ENCODE measurements at places on chromosomes 1 and 21. TPM values are rescaled to one million over a fixed set of nuclear protein-coding genes. Genes with fewer than 3 reads are reported as not detected.

Gene CDA
- 0.53 TPM for total RNA-seq

Gene VWA5B1
- 0.58 TPM for total RNA-seq

Gene COL9A2
- 8.7 TPM for total RNA-seq

Gene S100A9
- total RNA-seq, result 77.5 TPM

Gene CNTN2
- 2.1 TPM for total RNA-seq

Gene WLS
- 98.7 TPM for total RNA-seq

Gene COP1
- total RNA-seq, result 88.2 TPM

- no peak for DNase-seq
Observed at GRCh38 chr1:201310251-201310985, 27.1 kb downstream of the PKP1 start.

DNA sequence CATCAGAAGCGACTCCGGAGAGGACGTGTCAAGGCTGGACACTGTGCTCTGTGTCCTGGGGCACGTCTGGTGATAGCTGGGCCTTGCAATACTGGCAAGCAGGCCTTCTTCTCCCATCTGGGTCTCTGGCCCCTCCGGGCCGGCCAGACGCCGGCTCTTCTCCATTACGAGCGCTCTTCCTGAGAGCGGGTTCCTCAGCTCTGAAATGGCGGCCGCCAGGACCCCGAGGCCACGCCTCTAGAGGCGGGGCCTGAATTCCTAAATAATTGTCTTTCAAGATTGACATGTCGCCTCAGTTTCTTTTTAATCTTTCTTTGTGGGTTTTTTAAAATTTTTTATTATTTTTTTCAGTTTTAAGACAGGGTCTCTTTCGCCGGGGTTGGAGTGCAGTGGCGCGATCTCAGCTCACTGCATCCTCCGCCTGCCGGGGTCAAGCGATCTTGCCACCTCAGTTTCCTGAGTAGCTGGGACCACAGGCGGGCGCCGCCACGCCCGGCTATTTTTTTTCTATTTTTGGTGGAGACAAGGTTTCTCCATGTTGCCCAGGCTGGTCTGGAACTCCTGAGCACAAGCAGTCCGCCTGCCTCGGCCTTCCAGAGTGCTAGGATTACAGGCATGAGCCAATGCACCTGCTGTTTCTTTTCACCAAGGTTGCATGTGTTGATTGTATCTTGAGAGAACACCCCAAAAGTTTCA lies 9.2 kb downstream of the RNF2 start:
- no peak for DNase-seq

- DNase-seq, result no peak
Observed at GRCh38 chr1:170929412-170929834, 5.9 kb upstream of the MROH9 start.

DNA sequence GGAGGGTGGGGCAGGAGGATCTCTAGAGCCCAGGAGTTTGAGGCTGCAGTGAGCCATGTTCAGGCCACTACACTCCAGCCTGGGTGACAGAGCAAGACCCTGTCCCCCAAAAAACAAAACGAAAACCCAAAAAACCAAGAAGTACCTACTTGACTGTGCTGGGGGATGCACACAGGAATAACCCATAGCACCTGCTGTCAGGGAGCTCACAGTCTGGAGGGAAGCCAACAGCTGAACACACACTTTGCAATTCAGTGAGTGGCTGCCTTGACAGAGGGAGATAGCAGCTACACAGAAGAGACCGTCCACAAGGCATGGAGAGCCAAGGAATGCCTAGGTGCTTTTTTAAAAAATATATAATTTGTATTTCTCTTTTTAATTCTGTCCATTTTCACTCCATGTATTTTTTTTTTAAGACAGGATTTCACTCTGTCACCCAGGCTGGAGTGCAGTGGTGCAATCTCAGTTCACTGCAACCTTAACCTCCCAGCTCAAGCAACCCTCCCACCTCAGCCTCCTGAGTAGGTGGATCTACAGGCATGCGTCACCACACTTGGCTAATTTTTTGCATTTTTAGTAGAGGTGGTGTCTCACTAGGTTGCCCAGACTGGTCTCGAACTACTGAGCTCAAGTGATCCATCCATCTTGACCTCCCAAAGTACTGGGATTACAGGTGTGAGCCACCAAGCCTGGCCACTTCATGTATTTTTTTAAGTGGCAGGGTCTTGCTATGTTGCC lies 68.7 kb downstream of the NID1 start:
- no peak for DNase-seq

DNA sequence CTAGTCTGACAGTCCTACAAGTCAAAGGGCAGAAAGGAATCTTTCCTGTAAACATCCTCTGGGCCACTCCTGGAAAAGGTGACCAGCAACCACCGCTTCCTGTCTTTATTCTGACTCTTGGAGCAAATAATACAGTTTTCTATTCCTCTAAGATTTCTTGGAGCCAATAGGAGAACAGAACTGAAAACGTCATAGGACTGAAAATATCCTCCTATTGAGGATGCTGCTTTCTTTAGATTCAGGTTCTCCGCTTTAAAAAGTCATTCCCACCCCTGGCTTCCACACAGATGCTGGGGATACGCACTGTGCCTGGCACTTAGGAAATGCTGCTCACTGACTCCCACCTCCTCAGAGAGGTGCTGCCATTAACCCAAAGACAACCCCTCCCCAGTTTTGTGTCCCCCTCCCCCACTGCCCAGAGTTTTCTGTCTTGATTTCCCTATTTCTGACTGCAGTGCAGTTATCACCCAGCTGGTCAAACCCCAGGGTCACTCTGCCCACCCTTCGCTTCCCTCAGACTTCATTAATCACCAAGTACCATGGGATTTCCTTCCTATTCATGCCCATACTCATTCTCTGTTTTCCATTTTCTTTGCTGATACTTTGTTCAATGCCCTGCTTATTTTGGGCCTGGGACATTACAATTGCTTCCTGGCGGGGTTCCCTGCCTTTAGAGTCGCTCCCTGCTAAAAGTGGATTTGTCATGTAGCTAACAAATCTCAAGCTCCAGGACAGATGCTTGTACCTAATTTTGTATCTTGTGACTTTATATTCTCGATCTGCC lies 82.1 kb upstream of the ARHGAP29 start:
- DNase-seq, result no peak

- DNase-seq, result no peak
Observed at GRCh38 chr21:46316708-46317324, 6.9 kb downstream of the C21orf58 start.

DNA sequence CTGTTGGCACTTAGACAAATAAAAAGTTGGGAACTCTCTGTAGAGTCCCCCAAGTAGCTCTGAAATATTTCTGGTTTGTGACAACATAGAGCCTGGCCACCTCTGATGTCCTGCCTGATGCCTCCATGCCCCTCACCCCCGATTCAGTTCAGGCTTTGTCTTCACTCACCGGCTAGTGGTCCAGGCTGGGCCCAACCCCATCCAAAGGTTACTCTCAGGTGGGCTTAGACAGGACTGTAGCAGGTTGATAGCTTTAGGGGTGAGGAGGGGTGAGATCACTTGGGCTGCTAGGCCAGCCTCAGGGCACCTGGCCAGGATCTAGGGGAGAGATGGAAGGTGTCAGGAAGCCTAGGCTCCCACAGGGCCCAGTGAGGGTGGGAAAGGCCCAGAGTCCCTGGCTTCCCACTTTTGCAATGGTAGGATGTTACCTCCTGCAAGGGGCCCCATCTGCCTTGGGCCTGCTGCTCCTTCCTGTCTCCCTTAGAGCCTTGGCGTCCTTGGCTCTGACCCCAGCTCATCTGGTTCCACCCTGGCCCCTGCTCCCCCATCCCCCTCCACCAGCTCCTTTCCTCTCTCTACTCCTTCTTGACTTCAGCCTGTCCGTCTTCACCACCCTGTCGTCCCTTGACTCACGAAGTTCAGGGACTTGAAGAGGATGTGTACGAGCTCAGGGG lies 6.7 kb downstream of the EPS8L3 start:
- DNase-seq, result no peak

- DNase-seq, result no peak
Observed at GRCh38 chr1:40799351-40799867, 15.8 kb downstream of the KCNQ4 start.

DNA sequence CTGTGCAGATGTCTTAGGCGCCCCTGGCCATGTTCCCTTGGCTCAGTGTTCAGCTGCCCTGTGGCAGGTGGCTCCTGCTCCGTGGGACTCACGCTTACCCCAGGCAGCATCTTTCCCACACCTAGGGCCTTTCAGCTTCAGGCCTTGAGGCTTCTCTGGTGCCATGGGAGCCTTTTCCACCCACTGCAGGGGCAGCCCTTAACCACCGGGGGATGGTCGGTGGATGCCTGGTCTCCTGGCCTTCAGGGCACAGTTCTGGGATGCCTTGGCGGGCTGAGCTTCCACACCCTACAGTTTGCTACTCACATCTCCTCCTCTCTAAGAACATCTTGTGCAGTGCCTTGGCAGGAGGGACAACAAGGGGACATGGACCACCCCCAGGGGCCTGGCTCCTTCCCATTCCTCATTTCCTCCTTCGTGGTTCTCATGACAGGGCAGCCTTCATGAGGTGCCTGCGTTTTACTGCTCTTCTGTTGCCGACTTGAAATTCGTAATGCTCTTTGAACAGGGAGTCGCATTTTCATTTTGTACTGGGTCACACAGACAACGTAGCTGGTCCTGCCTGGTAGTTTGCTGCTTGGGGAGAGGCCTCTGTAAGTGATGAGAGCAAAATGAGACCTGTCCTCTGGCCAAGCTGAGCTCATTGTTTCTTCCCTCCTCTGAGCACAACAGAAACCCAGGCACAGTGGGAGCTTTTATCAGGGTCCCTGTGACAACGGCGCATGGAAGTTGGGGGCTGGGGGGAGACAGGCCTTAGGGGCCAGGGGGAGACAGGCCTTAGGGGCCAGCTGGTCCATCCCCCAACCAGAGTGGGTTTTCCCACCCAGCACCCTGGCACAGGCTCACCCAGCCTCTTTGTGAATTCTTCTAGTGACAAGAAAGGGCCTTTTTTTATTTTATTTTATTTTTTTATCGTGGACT lies 62.0 kb upstream of the NEK2 start:
- DNase-seq, result no peak

DNA sequence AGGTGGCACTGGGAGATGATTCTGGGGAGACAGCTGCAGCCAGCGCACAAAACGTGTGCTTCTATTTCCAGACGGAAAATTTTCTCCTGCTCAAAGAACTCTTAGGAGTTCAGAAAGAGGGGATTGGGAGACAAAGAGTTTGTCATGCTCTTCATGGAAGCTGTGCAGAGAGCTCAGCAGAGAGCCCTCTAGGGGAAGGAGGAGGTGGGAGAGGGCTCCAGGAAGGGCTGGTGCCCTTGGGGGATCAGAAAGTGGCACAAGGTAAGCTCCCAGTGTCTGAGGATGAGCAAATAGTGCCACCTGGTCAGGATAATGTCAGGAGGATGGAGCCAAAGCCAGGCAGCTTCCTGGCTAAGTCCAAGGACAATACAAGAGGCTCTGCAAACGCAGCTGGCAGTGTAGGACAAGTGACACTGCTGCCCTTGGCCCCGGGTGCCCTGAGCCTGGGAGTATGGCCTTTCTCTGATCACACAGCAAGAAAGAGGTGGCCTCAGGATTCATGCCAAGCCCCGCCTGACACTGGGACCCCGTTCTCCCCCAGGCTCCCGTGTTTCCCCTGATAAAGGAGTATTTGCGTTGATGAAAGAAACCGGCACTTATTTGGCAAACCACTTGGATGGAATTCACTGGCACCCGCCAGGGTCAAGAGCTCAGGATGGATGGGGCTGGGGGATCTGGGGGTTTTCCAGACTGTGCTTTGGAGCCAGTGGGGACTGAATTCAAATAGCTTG lies 254.0 kb downstream of the PTPRU start:
- no peak for DNase-seq

DNA sequence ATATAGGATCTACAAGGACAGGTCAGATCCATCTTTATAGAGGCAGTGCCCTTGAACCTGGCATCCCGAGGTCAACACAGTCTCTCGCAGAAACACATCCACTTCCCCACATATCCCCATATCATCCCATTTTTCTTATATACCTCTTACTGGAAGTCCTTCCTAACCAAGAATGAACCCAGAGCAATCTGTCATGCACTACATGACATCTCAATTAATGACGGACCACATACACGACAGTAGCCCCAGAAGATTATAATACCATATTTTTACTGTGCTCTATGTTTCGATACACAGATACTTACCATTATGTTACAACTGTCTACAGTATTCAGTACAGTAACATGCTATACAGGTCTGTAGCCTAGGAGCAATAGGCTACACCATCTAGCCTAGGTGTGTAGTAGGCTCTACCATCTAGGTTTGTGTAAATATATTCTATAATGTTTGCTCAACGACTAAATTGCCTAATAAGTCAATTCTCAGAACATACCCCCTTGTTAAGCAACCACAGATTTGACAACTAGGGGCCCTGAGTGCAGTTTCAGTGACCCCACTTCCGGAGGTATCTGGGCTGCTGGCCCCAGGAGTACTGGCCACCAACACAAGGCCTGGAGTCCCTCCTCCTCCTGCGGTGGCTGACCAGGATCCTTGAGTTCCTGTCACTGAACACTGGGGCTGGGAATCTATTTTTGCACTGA lies 28.1 kb downstream of the PTPN14 start:
- DNase-seq, result no peak

All from urinary bladder (tissue), 4 donors.